IPS DF 6.9 (cell line): ENCODE measurements at places on chromosomes 4 and X.

DNA sequence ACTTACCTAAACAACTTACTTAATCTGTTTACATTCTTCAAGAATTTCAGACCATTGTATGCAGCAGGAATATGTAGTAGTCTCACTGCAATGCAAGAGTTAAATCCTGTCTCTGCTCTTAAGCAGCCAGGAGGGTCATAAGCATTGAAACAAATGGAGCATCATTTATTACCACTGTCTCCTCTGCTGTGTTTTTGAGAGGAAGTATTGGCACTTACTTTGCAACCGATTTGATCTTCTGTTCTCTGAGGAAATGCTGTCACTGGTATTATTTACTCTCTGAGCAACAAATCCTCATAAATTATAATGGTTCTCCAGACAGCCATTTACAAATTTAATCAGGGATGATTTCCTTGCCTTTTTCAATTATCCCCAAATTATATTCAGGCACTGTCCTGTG, 1367.1 kb downstream of the STIM2 start:
- DNase-seq: no peak

- DNase-seq: no peak
These were observed 8.1 kb downstream of the PCDH7 start for GRCh38 chr4:30728311-30728710.

GRCh38 chr4:184313702-184314659, 96.3 kb upstream of the ENPP6 start:
- DNase-seq: no peak

GRCh38 chrX:95675011-95675410, 1009.6 kb upstream of the DIAPH2 start:
- DNase-seq: no peak

DNA sequence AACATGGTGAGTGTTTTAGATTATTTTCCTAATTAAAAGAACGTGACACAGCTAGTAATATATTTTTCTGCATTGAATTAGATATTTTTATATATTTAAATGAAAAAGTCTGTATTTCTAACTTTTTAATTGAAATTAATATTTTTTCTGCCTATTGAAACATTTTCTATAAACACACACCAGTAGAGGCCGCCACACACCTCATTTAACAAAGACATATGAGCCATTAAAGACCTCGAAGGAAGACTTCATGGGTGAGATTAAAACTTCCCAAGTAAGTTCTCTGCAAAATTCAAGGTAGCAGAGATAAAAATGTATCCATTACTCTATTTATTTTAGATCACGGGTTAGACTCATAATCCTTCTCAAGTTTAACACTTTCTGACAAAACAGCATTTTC, 8.3 kb downstream of the SLITRK2 start:
- no peak for DNase-seq

DNA sequence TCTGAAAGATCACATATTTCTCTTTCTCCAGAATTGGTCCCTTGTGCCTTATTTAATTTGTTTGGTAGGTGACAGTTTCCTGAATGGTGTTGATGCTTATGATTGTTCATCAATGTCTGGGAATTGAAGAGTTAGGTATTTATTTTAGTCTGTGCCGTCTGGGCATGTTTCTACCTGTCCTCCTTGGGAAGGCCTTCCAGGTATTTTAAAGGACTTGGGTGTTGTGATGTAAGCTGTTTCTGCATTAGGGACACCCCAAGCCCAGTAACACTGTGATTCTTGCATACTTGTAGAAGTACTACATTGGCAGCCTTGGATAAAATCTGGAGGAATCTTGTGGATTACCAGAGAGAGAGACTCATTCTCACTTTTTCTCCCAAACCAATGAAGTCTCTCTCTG, 120.8 kb upstream of the CXXC4 start:
- no peak for DNase-seq

- no peak for DNase-seq
These were observed 87.3 kb downstream of the LCORL start for GRCh38 chr4:17934286-17934685.

GRCh38 chr4:25050370-25051078, 19.8 kb upstream of the LGI2 start:
- DNase-seq: no peak

GRCh38 chr4:75639124-75639695, 8.9 kb upstream of the CDKL2 start:
- no peak for DNase-seq

- DNase-seq: no peak
These were observed 2.9 kb upstream of the FTSJ1 start for GRCh38 chrX:48472851-48473703.

DNA sequence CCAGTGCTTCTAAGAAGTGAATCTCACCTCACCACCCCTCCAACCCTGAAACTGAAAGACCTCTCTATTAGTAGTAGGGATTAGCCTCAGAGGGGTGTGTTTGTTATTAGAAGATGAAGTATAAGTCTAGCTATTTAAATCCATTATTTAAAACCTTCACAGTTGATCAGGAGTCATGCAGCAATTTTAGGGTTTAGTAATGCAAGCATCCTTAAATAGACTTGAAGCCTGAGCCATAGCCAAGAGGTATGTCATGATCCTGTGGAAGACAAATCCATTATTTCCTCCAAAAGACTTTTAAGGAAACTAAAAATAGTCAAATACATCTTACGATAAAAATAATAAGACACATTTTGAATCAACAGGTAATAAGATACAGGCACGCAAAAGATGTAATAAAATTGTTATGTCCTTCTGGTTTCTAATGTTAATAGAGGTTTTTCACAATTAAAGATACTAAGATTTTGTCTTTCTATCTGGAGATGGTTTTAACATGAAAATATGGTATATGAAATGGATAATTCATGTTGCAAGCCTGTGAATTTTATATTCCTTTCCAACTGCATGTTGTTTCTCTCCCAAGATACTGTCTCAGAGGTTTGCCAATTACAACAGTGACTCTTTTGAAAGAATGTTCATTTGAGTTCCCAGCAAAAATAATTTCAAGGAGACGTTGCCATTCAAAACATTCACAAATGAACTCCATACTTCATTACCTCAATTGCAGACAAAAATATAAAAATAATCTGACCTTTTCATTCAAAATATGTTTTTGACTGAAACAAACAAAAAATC, 68.0 kb downstream of the LUZP4 start:
- no peak for DNase-seq

DNA sequence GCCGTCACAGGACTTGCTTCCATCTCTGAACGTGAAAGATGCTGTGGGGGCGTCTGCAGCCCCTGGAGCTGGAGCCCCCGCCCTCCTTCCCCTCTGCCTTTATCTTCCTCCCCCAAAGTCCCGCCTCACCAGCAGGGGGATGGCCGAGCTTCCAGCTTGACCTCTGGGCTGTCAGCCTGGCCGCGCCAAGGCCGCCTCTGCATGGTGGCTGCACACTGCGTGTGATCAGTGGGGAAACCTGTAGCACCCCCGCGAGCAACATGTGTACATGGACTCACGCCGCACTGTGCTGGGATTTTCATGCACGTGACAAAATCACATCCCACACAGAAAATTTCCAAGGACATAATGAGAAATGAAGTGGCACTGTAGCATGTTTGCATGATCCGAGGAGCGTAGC, 26.5 kb upstream of the PSAPL1 start:
- DNase-seq: no peak

- no peak for DNase-seq
These were observed 459.5 kb downstream of the ANKRD50 start for GRCh38 chr4:124253080-124253479.

DNA sequence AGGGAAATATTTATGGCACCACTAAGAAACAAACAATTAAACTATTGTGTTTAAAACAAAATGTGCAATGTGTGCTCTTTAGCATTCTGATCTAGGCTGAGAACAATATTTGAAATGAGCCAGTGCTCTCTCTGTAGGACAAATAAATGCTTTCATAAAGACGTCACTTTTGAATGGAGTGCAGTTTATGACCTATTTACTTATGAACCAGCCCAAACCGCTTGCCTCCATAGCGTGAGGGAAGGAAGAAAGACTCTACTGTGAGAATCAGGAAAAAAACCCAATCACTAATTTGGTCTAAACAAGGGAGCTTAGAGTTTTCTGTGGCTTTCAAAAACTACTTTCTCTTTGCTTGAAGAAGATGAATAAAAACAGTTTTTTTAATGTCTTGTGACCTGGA, 39.4 kb downstream of the SAT1 start:
- DNase-seq: no peak

GRCh38 chr4:148986951-148987350, 544.7 kb upstream of the NR3C2 start:
- DNase-seq: no peak

DNA sequence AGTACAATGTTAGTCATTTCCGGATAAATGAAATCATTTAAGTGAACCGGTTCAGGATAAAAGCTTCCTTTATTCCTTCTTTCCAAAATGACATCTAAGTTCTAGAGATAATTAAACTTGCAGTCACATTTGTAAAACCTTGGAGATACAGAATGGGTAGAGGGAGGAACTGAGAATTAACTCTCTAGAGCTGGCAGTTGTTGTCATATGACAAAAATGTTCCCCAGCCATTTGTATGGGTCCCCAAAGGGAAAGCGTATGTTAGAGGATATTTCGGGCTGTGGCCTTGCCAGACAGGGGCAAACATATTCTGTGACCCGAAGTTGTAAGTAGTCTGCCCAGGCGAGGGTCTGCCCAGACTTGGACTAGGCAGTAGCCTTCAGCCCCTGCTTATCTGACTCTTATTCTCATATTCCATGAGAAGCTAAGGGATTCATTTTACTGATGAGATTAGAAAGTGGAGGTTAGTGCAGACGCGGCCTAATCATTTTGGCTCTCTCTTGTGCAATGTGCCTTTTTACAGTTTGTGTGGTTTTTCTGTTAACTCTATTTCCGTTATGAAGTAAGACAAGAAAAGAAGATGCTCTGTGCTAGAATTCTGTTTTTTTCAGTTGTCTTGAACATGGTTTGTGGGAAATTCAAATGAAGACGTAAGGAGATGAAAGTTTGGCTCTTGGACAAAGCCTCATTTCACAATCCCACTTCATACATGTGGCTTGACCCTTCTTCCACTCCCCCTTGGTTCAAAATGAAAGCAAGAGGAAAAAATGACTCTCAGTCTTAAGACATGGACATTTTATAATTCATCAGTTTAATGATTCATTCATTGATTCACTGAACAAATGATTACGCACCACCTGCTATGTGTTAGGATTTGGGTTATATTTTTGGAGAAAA, 2394.2 kb upstream of the AGA start:
- DNase-seq: no peak

DNA sequence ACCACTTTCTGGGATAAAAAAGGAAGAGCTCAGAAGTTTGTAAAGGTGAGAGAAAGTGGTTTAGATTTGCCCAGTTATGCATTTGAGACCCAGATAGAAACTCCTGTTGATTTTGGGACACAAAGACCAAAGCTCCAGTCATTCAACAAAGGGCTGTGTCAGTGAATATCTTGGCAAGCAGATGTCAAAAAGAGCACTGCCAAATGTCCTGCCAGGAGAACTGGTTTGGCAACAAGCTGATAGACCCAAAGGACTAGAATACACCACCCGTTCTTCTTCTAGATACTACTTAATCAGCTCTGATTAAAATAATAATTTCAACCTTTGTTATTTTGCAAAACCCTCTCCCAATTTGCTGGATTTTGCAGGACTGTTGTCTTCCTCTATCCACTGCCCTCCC, 121.4 kb downstream of the NHS start:
- no peak for DNase-seq

DNA sequence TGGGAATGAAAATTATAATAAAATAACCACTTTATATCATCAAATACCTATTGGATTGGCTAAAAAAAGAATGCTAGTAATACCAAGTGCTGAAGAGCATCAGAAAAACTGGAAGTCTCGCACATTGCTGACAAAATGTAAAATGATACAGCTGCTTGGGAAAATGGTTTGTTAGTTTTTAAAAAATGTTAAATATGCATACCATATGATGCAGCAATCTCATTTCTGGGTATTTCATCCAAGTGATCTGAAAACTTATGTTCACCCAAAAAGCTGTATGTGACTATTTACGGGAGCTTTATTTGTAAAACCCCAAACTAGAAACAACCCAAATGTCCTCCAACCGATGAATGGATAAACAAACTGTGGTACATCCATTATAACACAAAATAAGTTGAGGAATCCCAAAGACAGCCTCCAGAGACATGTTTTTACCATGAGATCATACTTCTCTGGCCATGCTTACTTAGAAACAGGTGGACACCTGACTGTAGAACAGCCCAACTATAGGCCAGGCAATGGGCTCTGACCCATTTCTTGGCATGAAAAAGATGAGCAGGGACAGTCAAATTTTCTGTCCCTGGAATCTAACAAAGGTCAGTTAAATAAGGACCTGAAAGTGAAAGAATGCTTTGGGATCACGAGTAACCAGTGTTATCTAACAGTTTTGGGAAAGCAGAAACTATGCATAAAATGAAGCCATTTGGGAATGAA, 47.5 kb upstream of the FAM120C start:
- no peak for DNase-seq

- no peak for DNase-seq
These were observed 99.1 kb upstream of the TLR2 start for GRCh38 chr4:153585026-153585425.

- DNase-seq: no peak
These were observed 46.5 kb downstream of the EVC start for GRCh38 chr4:5757536-5757935.

DNA sequence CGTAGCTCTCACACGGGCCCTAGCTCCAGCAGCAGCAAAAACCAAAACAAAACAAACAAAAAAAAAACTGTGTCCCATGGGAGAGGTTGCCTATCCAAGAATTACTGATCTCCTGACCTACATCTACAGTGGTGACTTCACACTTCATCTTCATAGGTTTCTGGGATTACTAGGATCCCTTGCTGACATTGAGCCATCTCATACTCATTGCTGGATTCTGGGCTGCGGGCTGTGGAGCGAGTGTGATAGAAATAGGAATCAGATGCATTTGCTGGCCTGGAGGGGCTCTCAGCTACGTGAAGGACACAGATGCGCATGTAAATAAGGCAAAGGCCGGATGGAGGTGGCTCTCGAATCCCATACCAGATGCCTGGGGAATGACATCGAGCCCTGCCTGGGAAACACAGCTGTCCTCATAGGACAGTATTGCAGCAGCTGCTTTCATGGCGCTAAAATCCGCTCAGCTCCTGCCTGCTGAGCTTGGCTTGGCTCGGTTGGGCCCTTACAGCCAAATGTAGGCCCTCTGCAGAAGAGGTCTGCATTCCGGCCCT, 41.7 kb downstream of the CNGA2 start:
- DNase-seq: no peak

DNA sequence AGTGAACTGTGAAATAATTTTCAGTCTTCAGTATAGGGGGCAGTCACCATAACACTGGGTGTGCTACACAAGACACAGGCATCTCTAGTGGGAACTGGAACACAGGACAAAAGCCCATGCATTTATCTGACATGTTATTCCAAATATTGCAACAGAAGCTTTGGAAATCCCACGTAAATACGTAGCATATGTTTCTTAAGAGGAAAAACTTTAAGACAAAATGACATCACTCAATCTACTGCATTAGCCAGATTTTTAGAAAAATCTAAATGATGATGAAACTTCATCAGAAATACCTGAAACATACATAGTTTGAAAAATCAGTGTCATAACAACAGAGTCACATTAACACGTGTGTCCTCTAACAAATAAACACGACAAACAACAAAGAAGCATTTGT, 14.5 kb downstream of the SHISA3 start:
- no peak for DNase-seq

GRCh38 chr4:54099287-54099747, 646 bp upstream of the GSX2 start:
- no peak for DNase-seq

GRCh38 chr4:113020966-113021365, 28.5 kb upstream of the ANK2 start:
- DNase-seq: no peak
